Left lung (tissue), 14 donors: ENCODE measurements at places on chromosomes 2 and 18.
A peak's percentile ranks its signal among the peaks of the same experiment; 100 is the strongest.

DNA sequence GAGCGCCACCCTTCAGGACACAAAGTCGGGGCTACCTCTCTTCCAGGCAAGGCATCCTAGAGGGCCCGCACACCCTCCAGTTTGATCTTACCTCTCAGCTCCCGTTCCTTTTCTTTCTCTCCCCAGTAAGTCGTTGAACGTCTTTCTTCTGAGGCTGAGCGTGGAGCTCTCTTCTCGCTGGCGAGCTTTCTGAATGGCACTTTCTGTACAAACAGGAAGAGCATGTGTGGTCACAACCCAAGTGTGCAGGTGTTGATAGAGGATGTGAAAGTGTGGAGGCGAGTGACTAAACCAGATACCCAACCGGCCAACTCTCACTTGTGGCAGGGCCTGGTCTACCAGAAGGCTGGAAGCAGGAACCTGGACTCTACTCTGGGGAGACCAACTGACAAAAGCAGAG lies at the start of gene AFF3:
TSS of gene AFF3 (minus strand) at position 198 of the 400 bp plus-strand sequence. CDS start 38,136 bp downstream, outside the sequence.
- H3K4me1 ChIP-seq = no peaks in the 10 kb centered on the region
- no peaks in the 10 kb centered on the region for H3K27me3 ChIP-seq

DNA sequence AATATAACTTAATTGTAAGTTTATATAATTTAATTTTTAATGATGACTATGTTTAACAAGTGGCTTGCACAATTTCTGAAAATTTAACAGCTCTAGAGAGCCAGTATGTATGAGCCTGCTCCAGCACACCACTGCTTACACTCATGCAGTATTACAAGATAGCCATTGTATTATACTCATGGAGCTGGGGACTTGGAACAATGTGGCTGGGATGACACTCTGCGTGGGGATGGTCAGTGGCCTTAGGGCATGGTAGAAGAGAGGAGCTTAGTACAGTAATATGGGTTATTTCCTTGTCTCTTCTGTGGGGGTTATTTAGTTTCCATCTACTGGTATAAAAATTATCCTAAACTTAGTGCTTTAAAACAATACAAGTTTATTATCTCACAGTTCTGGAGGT lies 105.1 kb upstream of the STON1 start:
- no peak overlapping the region for H3K27ac ChIP-seq
- H3K27me3 ChIP-seq = no peaks in the 10 kb centered on the region
- no peaks in the 10 kb centered on the region for H3K4me1 ChIP-seq
- H3K4me3 ChIP-seq = no peak overlapping the region
- H3K36me3 ChIP-seq = no peaks in the 10 kb centered on the region

- DNase-seq = no peak
- H3K4me3 ChIP-seq = no peak overlapping the region
Observed at GRCh38 chr18:39935598-39935997, 2019.4 kb upstream of the PIK3C3 start.

- H3K4me1 ChIP-seq = no peaks in the 10 kb centered on the region
- no peaks in the 10 kb centered on the region for H3K36me3 ChIP-seq
- H3K27ac ChIP-seq = peak overlapping the region; percentile 79
- peak overlapping the region; percentile 45 for H3K4me3 ChIP-seq
- H3K27me3 ChIP-seq = no peaks in the 10 kb centered on the region
- no peak for DNase-seq
Observed at GRCh38 chr2:120231564-120231973, 8.4 kb upstream of the TMEM185B start.

- H3K36me3 ChIP-seq = no peaks in the 10 kb centered on the region
- no peaks in the 10 kb centered on the region for H3K27me3 ChIP-seq
- no peak overlapping the region for H3K27ac ChIP-seq
- no peak overlapping the region for H3K4me3 ChIP-seq
- DNase-seq = no peak
- H3K4me1 ChIP-seq = no peaks in the 10 kb centered on the region
Observed at GRCh38 chr2:221392228-221392881, 179.7 kb downstream of the EPHA4 start.

DNA sequence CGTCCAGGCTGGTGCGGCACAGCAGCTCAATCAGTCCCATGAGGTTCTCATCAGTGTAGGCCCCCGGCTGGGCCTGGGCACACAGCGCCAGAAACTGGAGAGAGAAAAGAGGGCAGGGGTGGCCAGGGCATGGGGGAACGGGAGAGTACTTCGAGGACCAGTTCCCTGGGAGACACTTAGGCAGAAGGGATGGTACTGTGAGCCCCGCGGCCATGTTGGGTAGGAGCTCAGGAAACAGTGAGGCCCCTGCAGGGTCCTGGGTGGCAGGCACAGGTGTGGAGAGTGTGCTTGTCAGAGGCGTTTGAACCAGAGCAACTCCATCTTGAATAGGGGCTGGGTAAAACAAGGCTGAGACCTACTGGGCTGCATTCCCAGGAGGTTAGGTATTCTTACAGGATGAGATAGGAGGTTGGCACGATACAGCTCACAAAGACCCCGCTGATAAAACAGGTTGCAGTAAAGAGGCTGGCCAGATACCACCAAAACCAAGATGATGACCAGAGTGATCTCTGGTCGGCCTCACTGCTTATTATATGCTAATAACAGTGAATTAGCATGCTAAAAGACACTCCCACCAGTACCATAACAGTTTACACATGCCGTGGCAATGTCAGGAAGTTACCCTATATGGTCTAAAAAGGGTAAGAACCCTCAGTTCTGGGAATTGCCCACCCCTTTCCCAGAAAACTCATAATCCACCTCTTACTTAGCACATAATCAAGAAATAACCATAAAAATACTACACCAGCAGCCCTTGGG lies 51.9 kb upstream of the SEMA4C start:
- H3K36me3 ChIP-seq = no peaks in the 10 kb centered on the region
- H3K27ac ChIP-seq = no peak overlapping the region
- H3K27me3 ChIP-seq = no peaks in the 10 kb centered on the region
- H3K4me3 ChIP-seq = no peak overlapping the region
- DNase-seq = no peak
- no peaks in the 10 kb centered on the region for H3K4me1 ChIP-seq

GRCh38 chr18:7684966-7685365 lies 117.8 kb downstream of the PTPRM start:
- DNase-seq = no peak
- H3K36me3 ChIP-seq = no peaks in the 10 kb centered on the region
- no peak overlapping the region for H3K27ac ChIP-seq

- no peaks in the 10 kb centered on the region for H3K36me3 ChIP-seq
- no peak for DNase-seq
- H3K4me1 ChIP-seq = no peaks in the 10 kb centered on the region
- H3K27me3 ChIP-seq = no peaks in the 10 kb centered on the region
Observed at GRCh38 chr2:10610213-10610910, 79.4 kb downstream of the NOL10 start.

DNA sequence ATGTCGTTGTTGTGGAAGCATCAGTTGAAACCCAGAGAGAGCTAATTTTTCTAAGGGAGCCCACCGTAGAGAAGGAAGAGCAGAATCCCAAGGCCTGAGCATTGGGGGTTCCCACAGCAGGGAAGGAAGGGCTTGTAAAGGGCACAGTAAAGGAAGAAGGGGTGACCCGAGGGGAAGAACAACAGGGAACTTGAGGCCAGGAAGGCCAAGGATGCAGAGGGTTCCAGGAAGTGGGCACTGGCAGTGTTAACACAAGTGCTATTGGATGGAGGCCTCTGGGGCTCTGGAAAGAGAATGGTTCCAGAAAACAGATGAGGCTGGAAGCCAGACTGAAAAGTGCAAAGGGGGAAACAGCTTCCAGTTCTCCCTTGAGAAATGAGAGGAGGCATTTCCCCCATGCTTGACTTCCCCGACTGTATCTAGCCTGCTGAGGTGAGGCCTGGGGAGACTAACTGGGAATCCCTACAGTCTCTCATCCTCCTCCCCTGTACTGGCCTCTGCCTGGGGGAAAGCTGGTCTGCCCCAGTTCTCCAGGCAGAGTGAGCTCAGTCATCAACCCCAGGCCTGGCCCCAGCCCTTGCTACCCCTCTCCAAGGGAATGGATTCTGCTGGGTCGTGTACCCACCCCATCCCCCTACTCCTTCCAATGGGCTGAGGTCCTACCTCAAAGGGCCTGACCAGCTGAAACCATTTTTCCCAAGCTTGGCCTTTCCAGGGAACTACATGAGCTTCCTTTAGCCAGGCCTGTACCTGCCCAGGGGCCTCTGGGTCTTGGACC lies 43.2 kb upstream of the MRPL33 start:
- no peak overlapping the region for H3K4me3 ChIP-seq
- H3K27ac ChIP-seq = peak overlapping the region; percentile 71
- H3K4me1 ChIP-seq = peaks cover 43% of the 10 kb centered on the region
- H3K36me3 ChIP-seq = no peaks in the 10 kb centered on the region
- no peaks in the 10 kb centered on the region for H3K27me3 ChIP-seq
- DNase-seq = no peak

DNA sequence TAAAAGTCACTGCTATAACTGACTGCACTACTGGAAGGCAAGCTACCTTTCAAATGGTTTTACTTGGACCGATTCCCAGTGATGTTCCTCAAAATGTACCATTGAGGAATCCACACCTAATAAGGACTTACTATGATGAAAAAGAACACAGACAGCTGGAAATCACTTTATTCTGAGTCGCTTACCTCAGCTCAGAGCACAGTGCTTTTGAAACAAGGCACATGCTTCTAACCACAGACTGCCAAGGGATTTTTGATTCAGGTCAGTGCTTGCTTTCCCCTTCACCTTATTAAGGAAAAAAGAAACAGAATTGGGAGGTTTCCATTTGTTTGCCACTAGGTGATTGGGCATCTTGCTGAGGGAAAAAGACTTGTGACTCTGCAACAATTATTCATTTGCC lies 707.5 kb upstream of the FSHR start:
- no peaks in the 10 kb centered on the region for H3K4me1 ChIP-seq
- no peaks in the 10 kb centered on the region for H3K27me3 ChIP-seq
- no peak overlapping the region for H3K4me3 ChIP-seq
- no peaks in the 10 kb centered on the region for H3K36me3 ChIP-seq
- no peak for DNase-seq

- peaks cover 7% of the 10 kb centered on the region for H3K4me1 ChIP-seq
- H3K36me3 ChIP-seq = no peaks in the 10 kb centered on the region
- no peak overlapping the region for H3K4me3 ChIP-seq
- DNase-seq = peak; percentile 61
- H3K27me3 ChIP-seq = no peaks in the 10 kb centered on the region
Observed at GRCh38 chr2:120552800-120553481, 182.7 kb upstream of the GLI2 start.

- no peaks in the 10 kb centered on the region for H3K36me3 ChIP-seq
- no peak overlapping the region for H3K27ac ChIP-seq
- peaks cover 4% of the 10 kb centered on the region for H3K27me3 ChIP-seq
- H3K4me3 ChIP-seq = no peak overlapping the region
- DNase-seq = peak; percentile 64
- H3K4me1 ChIP-seq = peaks cover 4% of the 10 kb centered on the region
Observed at GRCh38 chr2:237858294-237859081, 935 bp upstream of the RAMP1 start.

DNA sequence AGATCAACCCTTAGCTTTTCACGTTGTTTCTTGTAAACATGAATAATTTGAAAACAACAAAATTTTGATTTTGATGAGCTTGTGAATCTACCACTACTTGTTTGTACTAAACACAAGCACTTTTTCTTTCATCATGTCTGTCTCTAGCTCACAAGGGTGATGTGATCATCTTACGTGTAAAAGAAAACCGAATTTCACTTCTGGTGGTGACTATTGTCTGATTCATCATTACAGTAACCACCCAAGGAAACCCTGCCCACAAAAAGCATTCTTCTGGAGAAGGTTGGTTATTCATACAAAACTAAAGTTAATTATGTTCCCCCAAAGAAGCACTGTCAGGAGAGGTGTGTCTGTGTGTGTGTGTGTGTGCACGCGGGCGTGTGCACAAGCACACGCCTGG lies 285.4 kb downstream of the ZNF516 start:
- H3K4me3 ChIP-seq = no peak overlapping the region
- H3K27ac ChIP-seq = no peak overlapping the region
- DNase-seq = no peak
- no peaks in the 10 kb centered on the region for H3K4me1 ChIP-seq

- no peak overlapping the region for H3K4me3 ChIP-seq
- H3K4me1 ChIP-seq = peaks cover 39% of the 10 kb centered on the region
- DNase-seq = no peak
- H3K27ac ChIP-seq = peak overlapping the region; percentile 67
- no peaks in the 10 kb centered on the region for H3K36me3 ChIP-seq
Observed at GRCh38 chr2:27958711-27959378, 68.3 kb downstream of the BABAM2 start.

DNA sequence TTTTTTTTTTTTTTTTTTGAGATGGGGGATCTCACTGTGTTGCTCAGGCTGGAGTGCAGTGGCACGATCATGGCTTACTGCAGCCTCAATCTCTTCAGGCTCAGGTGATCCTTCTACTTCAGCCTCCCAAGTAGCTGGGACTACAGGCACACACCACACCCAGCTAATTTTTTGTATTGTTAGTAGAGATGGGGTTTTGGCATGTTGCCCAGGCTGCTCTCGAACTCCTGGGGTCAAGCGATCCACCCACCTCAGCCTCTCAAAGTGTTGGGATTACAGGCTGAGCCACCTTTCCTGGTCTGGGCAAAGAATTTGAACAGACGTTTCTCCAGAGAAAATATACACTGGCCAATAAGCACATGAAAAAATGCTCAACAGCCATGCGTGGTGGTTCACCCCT lies 2.9 kb upstream of the SNRNP200 start:
- no peaks in the 10 kb centered on the region for H3K36me3 ChIP-seq
- H3K4me3 ChIP-seq = no peak overlapping the region
- H3K27ac ChIP-seq = no peak overlapping the region
- peaks cover 8% of the 10 kb centered on the region for H3K4me1 ChIP-seq
- no peaks in the 10 kb centered on the region for H3K27me3 ChIP-seq
- DNase-seq = no peak

- no peaks in the 10 kb centered on the region for H3K4me1 ChIP-seq
- H3K27me3 ChIP-seq = no peaks in the 10 kb centered on the region
- no peak overlapping the region for H3K4me3 ChIP-seq
- no peak overlapping the region for H3K27ac ChIP-seq
- DNase-seq = no peak
- no peaks in the 10 kb centered on the region for H3K36me3 ChIP-seq
Observed at GRCh38 chr2:151861174-151861573, 33.0 kb upstream of the ARL5A start.

DNA sequence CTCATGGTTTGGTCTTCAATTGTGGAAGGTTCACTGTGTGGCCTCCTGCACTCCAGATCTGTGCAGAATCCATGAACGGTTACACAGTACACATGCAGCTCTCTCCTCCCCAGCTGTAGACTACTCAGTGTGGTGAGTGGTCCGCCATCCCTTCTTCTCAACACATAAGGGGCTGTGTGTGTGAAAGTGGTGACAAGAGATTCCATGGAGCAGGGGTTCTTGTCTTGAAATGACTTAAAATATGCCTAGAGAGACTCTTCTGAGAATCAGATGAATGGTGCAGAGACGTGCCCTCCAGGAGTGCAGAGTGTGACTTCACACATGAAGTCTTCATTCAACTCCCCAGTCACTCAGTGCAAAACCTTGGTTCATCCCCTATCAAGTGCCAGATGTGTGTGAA lies 151.0 kb upstream of the COPS8 start:
- H3K27ac ChIP-seq = no peak overlapping the region
- no peak overlapping the region for H3K4me3 ChIP-seq
- no peaks in the 10 kb centered on the region for H3K4me1 ChIP-seq
